A549 treated with Mapracorat at 1 μM for 4 hours (cell line): ENCODE measurements at places on chromosomes 6 and 20. TPM values are rescaled to one million over a fixed set of nuclear protein-coding genes. Genes with fewer than 3 reads are reported as not detected.

The PBOV1 gene
- total RNA-seq: not detected in 5 replicates

The C4A gene
- 0.97 to 1.7 TPM (median 1.4 TPM) in 5 replicates for total RNA-seq

The RBM12 gene
- 75.1 to 94.8 TPM (median 79.3 TPM) in 5 replicates for total RNA-seq

The SPATS1 gene
- total RNA-seq: not detected in 5 replicates

The OTOR gene
- total RNA-seq: not detected in 5 replicates

The ETV7 gene
- 0.10 to 0.26 TPM (median 0.15 TPM) in 4 of 5 replicates, not detected in the other for total RNA-seq

The SCGN gene
- total RNA-seq: 0.12 to 0.37 TPM (median 0.31 TPM) in 4 of 5 replicates, not detected in the other

The MLN gene
- total RNA-seq: not detected in 5 replicates

The OVOL2 gene
- total RNA-seq: 0.25 to 0.33 TPM (median 0.26 TPM) in 3 of 5 replicates, not detected in the others

The PPP1R3D gene
- 1.9 to 3.1 TPM (median 2.4 TPM) in 5 replicates for total RNA-seq

The PHF10 gene
- total RNA-seq: 21.3 to 23.0 TPM (median 22.2 TPM) in 5 replicates

The TGM2 gene
- total RNA-seq: 343 to 504 TPM (median 454 TPM) in 5 replicates

The ISM1 gene
- total RNA-seq: 0.16 to 0.24 TPM (median 0.21 TPM) in 5 replicates

The HUS1B gene
- 0.13 to 0.31 TPM (median 0.19 TPM) in 4 of 5 replicates, not detected in the other for total RNA-seq

The DZANK1 gene
- 2.4 to 3.1 TPM (median 2.9 TPM) in 5 replicates for total RNA-seq

The ALDH8A1 gene
- total RNA-seq: 0.07 to 0.25 TPM (median 0.16 TPM) in 5 replicates

The DNMT3B gene
- total RNA-seq: 3.3 to 4.6 TPM (median 4.2 TPM) in 5 replicates

The DLK2 gene
- total RNA-seq: 4.5 to 7.5 TPM (median 7.1 TPM) in 5 replicates

The LRRN4 gene
- 0.06 to 0.07 TPM in 2 of 5 replicates, not detected in the others for total RNA-seq

The TENT5A gene
- total RNA-seq: 0.68 to 1.4 TPM (median 1.0 TPM) in 5 replicates

The BLOC1S5 gene
- 5.6 to 8.1 TPM (median 7.5 TPM) in 5 replicates for total RNA-seq

The OOEP gene
- total RNA-seq: not detected in 5 replicates

The EYA4 gene
- 8.3 to 10.9 TPM (median 9.2 TPM) in 5 replicates for total RNA-seq

The PRSS16 gene
- total RNA-seq: 2.8 to 3.5 TPM (median 2.9 TPM) in 5 replicates

The MMS22L gene
- 10.5 to 12.4 TPM (median 11.5 TPM) in 5 replicates for total RNA-seq

The RIMS4 gene
- total RNA-seq: 1.3 to 2.0 TPM (median 1.6 TPM) in 5 replicates

The LY6G6D gene
- not detected in 5 replicates for total RNA-seq

The TREM2 gene
- total RNA-seq: not detected in 5 replicates

The SLC17A5 gene
- total RNA-seq: 12.1 to 15.6 TPM (median 14.0 TPM) in 5 replicates

The BNIP5 gene
- total RNA-seq: not detected in 5 replicates

The CDC25B gene
- total RNA-seq: 175 to 224 TPM (median 220 TPM) in 5 replicates

The SEL1L2 gene
- not detected in 5 replicates for total RNA-seq

The OR2H1 gene
- not detected in 5 replicates for total RNA-seq

The DHX35 gene
- total RNA-seq: 6.4 to 8.3 TPM (median 7.3 TPM) in 5 replicates

The HAO1 gene
- not detected in 5 replicates for total RNA-seq

The TRIM31 gene
- 0.48 to 1.3 TPM (median 0.82 TPM) in 5 replicates for total RNA-seq

The CD24 gene
- total RNA-seq: 236 to 307 TPM (median 294 TPM) in 5 replicates

The SIRPB1 gene
- 0.29 to 0.52 TPM (median 0.51 TPM) in 5 replicates for total RNA-seq

The TMEM217 gene
- total RNA-seq: 0.33 to 0.71 TPM (median 0.43 TPM) in 5 replicates

The LINC00237 gene
- total RNA-seq: not detected in 5 replicates

The NKX2-4 gene
- not detected in 5 replicates for total RNA-seq

The FILIP1 gene
- total RNA-seq: 0.15 to 0.53 TPM (median 0.32 TPM) in 5 replicates

The SLC26A8 gene
- total RNA-seq: 0.08 TPM in 1 of 5 replicates, not detected in the others

The SUMO4 gene
- not detected in 5 replicates for total RNA-seq

The PDRG1 gene
- total RNA-seq: 29.4 to 33.1 TPM (median 32.2 TPM) in 5 replicates

The MYLK4 gene
- total RNA-seq: 0.10 to 0.21 TPM (median 0.14 TPM) in 5 replicates

The MOCS1 gene
- 1.6 to 2.3 TPM (median 1.7 TPM) in 5 replicates for total RNA-seq

The CTCFL gene
- not detected in 5 replicates for total RNA-seq

The TBX18 gene
- total RNA-seq: 14.9 to 22.2 TPM (median 20.2 TPM) in 5 replicates

The PARD6B gene
- 2.9 to 4.7 TPM (median 3.5 TPM) in 5 replicates for total RNA-seq

The FAM83B gene
- not detected in 5 replicates for total RNA-seq
